ENCODE measurements at places on chromosomes 4 and X.

DNA sequence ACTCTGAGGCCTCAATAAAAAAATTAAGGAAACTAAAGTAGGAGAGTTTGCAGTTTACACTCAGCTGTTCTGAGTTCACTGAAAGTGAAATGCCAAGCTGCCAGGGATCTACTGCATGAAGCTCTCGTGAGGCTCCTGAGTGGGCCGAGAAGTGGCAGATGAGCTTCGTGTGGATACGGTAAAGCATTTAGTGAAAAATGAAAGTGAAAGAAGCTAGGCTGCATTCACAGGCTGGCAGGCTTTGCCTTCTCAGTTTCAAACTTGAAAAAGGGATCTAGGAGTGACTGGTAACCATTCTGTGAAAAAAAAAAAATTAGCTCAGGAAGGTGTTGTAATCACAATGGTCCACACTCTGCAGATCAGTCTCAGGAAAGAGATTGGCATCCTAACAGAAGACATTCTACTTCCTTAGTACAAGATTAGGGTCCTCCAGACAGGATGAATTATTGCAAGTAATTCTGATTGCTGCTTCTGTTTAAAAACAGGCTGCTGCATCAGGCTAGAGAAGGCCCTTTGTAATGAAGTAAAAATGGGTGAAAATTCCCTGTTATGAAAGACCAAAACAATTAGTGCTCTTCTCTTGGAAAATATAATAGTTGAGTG, 679.9 kb downstream of the RPA4 start:
- DNase-seq = peak; percentile 3

GRCh38 chr4:154982187-154983047, 201.3 kb downstream of the RBM46 start:
- DNase-seq = peak; percentile 13

- DNase-seq = no peak
Measured at GRCh38 chr4:146486565-146486964, 35.2 kb downstream of the SLC10A7 start.

DNA sequence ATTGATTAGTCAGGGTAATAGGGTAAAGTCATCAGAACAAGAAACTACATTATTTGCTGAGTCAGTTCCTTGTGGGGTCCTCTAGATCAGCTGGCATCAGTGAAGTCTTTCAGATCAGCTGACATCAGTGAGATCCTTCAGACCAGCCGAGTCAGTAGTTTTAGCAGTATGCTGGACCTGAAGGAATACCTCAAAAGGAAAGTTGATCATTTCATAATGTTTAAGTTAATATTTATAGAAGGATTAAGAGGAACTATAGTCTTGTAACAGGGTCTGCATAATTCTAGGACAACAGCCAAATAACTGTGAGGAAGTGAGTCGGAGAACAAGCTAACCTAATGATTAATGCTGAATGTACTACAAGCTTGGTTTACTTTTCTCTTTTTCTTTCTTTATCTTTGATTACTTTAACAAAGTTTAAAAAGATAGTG, 958 bp upstream of the UGT2B7 start:
- no peak for DNase-seq

DNA sequence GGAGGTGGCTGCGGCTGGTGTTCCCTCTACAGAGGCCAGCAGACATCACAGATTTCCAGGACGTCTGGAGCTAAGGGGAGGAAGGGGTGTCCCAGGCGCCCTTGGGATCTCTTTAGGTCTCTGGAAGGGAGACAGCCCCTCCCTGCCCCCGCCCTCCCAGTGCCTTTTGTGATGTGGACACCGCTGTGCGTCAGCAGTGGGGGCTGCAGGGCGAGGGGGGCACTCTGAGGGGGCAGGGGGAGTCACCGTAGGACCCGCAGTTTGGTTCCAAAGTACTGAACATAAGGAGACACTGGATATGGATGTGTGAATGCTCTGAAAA, 25.6 kb upstream of the MXD4 start:
- no peak for DNase-seq

DNA sequence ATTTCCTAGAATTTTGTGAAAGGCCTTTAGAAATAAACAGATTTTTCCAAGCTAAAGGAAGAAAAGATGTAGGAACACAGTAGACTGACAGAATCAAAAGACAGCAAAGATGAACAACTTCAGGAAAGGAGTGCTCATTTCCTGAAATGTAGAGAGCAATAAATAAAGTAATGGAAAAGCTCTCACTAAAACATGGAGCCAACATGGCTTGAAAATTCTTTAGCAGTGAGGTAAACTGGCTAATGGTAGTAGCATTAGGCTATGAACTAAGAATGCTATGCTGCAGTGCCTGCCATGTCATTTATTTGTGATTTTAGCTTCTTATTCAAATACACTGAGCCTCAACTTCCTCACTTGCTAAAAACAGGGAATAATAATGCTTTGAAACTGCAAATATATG, 108.7 kb downstream of the IQCM start:
- DNase-seq = no peak

GRCh38 chrX:2401201-2401589, 99.6 kb downstream of the DHRSX start:
- DNase-seq = no peak

GRCh38 chr4:123830930-123831329, 434.3 kb downstream of the SPRY1 start:
- DNase-seq = no peak

GRCh38 chrX:21993265-21993664, 38.9 kb upstream of the PHEX start:
- DNase-seq = no peak
